ENCODE measurements at places on chromosomes 2 and 18.

DNA sequence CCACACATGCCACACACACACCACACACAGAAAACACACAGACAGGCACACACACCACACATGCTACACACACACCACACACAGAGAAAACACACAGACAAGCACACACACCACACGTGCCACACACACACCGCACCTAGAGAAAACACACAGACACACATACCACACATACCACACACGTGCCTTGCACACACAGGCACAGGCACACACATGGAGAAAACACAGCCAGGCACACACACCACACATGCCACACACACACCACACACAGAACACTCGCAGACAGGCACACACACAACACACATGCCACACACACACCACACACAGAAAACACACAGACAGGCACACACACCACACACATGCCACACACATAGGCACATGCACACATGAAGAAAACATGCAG, 242.1 kb upstream of the MYT1L start:
- no peak for DNase-seq

DNA sequence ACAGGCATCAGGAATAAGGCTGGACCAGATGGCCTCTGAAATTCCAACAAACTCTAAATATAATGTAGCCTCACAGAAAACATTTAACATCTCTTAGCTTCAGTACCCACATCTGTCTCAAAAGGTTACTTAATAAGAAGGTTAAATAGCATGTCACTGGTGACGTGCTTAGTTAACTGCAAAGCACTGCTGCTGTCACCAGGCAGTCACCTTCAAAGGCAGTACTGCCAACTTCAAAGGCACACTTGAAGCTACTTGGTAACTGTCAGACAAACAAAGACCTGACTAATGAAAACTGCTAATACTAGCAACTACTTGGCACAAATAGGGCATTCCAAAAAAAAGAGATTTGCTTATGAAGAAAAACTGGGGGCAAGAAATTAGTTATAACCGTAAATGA, 36.2 kb downstream of the EPG5 start:
- DNase-seq: no peak

- no peak for DNase-seq
These were observed 78.3 kb downstream of the POU3F3 start for GRCh38 chr2:104932243-104932642.

DNA sequence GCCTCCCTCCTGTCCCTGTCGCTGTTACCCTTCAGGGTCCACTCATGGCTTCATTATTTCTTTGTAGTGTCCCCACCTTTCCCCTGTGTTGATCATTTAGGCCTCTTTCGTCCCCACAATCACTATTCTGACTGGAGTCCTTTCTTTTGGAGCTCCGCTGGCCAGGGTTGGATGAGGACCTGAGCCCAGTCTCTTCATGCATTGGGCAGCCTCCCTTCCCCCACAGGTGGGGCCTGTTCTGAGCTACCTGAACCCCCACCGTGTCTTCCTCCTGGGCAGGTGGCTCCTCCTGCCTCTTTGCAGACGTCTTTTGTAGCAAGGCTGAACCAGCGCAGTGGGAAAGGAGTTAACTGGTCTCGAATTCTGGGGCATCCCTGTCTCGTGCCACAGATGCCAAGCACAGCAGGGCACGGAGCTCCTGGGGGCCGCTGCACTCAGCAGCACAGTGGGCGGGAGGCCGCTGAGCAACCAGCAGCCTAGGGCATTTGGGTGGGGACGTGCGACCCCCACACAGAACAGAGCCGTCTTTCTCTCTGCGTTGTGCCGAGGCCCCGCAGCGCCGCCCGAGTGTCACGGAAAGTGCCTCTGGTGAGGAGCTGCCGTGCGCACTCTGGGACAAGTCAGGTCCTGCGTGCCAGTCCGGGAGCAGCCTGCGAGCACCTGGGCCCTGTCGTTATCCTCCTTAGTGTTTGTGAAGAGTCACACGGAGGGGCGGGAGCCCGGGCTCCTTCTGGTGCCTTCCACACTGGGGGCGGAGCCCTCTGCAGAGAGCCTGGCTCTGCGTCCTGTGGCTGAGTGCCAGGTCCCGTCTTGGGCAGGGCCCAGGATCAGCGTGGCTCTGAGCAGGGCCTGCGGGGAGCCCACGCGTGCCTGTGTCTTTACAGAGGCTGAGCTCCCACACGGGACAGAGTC, 130.1 kb downstream of the NFATC1 start:
- no peak for DNase-seq

DNA sequence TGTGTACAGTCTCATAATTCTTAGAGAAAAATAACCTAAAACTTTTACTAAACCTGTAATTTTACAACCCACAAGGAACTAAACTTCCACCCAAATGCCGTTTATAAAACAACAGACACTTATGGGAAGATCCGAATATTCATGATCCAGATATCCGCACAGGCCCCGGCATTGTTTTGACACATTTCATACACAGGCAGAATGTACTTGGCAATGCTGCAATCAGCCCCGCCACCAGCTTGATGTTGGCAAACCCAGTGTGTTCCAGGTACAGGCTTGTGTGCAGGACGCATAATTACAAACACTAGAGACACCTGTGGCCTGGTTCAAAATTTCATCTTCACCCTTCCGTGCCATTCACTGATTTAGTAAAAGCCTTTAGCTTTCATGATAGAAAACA, 393.0 kb upstream of the SALL3 start:
- DNase-seq: no peak

GRCh38 chr2:171109571-171109970, 51.1 kb downstream of the TLK1 start:
- no peak for DNase-seq

DNA sequence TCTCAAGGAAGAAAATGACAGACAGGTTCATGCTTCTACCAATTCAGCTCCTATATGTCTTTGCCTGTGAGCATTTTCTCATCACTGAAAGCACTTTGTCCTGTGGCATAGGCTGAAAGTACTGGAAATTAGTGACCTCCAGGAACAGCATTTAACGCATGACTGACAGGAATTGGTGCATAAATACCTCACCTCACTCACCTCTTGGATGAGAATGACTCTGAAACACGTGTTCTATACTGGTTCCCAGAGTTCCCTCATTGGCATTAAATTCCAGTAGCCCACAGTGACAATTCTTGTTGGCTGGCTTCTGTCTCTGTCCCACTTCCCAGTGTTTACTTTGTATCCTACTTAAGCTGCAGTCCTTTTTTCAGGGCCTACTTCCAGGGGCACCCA, 83.4 kb upstream of the MAPRE2 start:
- no peak for DNase-seq

GRCh38 chr2:18837240-18837639, 247.9 kb upstream of the NT5C1B start:
- no peak for DNase-seq

GRCh38 chr2:11748861-11749645, 2.6 kb downstream of the LPIN1 start:
- no peak for DNase-seq

- no peak for DNase-seq
These were observed 78.0 kb upstream of the CTLA4 start for GRCh38 chr2:203789618-203790017.

DNA sequence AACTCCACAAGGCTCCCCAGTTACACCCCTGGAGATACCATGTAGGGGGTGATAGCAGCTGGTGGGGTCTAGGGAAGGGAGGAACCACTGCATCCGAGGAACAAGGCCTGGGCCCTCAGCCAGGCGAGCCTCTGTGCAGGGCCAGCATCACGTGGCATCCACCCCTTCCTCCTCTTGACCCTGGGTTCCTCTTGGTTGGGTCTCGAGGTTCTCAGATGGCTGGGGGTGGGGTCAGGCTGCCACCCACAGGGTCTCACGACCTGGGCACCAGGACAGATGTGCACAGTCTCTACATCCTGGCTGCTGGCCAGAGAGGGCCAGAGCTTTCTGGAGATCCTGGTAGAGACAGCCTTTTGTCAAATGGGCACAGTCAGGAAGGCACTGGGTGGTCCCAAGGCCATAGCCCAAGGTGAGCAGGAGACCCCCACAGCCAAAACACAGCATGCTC, 10.4 kb downstream of the HS6ST1 start:
- no peak for DNase-seq

DNA sequence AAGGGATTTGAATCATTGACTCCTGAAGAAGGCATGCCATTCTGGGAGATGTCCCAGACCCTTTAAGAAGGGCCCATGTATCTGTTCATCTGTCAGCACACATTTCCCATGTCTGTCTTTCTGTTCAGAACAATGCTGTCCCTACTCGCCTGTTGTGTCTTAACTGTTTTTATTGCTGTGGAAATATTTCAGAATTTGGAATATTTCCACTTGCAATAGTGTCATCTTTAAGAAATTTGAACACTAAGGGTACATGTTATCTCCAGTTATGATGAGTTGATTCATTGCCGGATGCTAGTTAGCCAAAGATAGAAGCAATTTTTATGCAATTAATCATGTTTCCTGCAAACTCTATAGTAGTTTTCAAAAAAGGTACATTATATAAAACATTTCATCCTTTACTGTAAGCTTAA, 36.9 kb upstream of the NT5C1B start:
- no peak for DNase-seq
